T-helper 17 cell (primary cell): ENCODE measurements at places on chromosomes 2 and 18.

DNA sequence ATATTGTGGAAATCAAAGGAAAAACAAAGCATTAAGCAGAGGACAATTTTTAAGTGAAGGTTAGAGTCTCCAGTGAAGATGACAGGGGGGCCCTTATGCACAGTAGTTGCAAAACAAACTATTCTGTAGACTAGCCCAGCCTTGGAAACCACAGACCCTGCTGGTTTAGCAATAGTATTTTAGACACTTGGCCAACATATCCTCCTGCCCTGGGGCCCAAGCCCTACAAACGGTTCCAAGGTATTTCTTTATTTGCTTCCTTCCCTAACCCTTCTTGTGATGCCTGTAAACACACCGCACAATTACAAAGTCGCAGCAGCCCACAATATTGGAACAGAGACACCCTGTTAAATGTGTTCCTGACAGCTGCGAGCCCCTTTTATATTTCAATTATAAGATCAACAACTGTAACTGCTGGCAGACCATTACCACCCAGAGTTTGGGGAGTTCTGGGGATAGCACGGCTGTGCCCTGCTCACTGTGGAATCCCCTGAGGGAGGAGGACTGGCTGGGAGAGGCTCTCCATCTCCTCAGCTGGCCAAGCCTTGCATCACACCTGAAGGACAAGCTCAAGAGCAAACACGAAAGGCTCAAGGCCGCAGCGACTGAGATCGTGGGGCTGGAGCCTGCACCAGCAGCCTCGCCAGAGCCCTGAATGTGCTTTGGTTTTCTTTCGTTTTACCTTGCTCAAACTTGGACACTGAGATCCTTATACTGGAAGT, 282.2 kb upstream of the ATP5MC3 start:
- no peaks in the 10 kb centered on the region for H3K4me1 ChIP-seq
- no peak overlapping the region for H3K27ac ChIP-seq
- H3K4me3 ChIP-seq = no peak overlapping the region

GRCh38 chr2:38740851-38741731, 10.1 kb downstream of the SRSF7 start:
- H3K4me3 ChIP-seq = peak overlapping the region; percentile 55
- peak overlapping the region; percentile 98 for H3K27ac ChIP-seq
- H3K27me3 ChIP-seq = no peaks in the 10 kb centered on the region
- peaks cover 26% of the 10 kb centered on the region for H3K4me1 ChIP-seq
- DNase-seq = no peak

GRCh38 chr2:241413929-241414580, 58.0 kb downstream of the FARP2 start:
- no peak overlapping the region for H3K4me3 ChIP-seq
- no peak for DNase-seq
- H3K4me1 ChIP-seq = peaks cover 6% of the 10 kb centered on the region

GRCh38 chr18:54238173-54238936, 13.9 kb upstream of the MBD2 start:
- H3K27ac ChIP-seq = peak overlapping the region; percentile 32
- no peaks in the 10 kb centered on the region for H3K4me1 ChIP-seq
- peaks cover 12% of the 10 kb centered on the region for H3K27me3 ChIP-seq
- DNase-seq = no peak
- peaks cover 4% of the 10 kb centered on the region for H3K36me3 ChIP-seq
- no peak overlapping the region for H3K4me3 ChIP-seq

GRCh38 chr2:120694034-120694433, 41.6 kb upstream of the GLI2 start:
- no peak overlapping the region for H3K4me3 ChIP-seq
- no peak for DNase-seq

GRCh38 chr2:32043561-32043960, 4.0 kb upstream of the DPY30 start:
- no peak overlapping the region for H3K27ac ChIP-seq
- peaks cover 8% of the 10 kb centered on the region for H3K4me1 ChIP-seq
- H3K36me3 ChIP-seq = no peaks in the 10 kb centered on the region
- H3K27me3 ChIP-seq = no peaks in the 10 kb centered on the region
- no peak overlapping the region for H3K4me3 ChIP-seq

DNA sequence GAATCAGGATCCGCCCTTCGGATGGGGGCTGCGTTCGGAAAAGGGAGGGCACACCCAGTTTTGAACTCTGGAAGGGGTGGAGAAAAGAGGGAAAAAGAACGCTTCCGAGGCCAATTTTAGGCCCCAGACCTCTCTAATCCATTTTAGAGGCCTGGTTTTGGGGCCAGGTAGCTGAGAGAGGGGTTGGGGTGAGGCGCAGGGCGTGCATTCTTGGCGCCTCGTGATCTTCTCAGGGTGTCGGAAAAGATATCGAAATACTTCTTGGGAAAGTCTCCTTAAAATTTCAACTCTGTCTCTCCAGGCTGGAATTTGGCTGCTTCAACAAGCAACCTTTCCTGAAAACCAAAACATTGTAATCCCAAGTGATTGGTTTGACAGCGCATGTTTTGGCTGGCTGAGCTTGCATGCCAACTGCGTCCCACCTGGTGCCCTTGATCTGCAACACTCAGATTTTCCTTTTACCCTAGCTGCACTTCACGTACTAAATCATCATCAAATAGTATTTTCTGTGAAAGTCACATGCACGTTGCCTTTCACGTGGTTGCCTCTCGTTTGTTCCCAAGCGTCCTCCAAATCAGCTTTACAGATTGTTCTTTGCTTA, 864 bp upstream of the XPO1 start:
- H3K27ac ChIP-seq = peak overlapping the region; percentile 99
- H3K4me3 ChIP-seq = peak overlapping the region; percentile 98
- peaks cover 7% of the 10 kb centered on the region for H3K36me3 ChIP-seq
- H3K27me3 ChIP-seq = no peaks in the 10 kb centered on the region
- DNase-seq = peak; percentile 27

GRCh38 chr2:17441055-17441771, 77.0 kb downstream of the RAD51AP2 start:
- no peak overlapping the region for H3K27ac ChIP-seq
- no peak for DNase-seq
- no peaks in the 10 kb centered on the region for H3K36me3 ChIP-seq
- no peaks in the 10 kb centered on the region for H3K4me1 ChIP-seq
- H3K4me3 ChIP-seq = no peak overlapping the region
- no peaks in the 10 kb centered on the region for H3K27me3 ChIP-seq

GRCh38 chr18:64118406-64118805, 30.5 kb downstream of the LINC00305 start:
- no peaks in the 10 kb centered on the region for H3K27me3 ChIP-seq
- H3K4me3 ChIP-seq = no peak overlapping the region
- H3K4me1 ChIP-seq = no peaks in the 10 kb centered on the region
- no peak for DNase-seq

GRCh38 chr2:170690640-170691039, 24.5 kb upstream of the SP5 start:
- peaks cover 25% of the 10 kb centered on the region for H3K27me3 ChIP-seq
- H3K27ac ChIP-seq = no peak overlapping the region
- no peak overlapping the region for H3K4me3 ChIP-seq
- no peaks in the 10 kb centered on the region for H3K4me1 ChIP-seq

DNA sequence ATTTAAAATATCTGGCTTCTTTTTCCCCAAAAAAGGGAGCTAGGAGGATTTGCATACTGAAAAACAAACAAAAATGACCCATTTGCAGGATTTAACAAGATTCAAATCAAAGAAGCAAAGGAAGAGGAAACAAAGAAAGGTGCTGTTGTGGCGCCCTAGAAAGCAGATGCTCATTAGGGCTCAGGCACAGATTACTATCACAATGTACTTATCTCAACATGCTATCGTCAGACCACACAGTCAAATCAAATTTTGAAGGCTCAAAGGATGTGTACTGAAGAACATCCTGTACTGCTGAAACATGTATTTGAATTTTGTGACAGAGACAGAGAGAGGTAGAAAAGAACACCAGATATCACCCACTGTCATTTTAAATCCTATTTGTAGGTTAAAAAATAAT, 10.9 kb downstream of the RBMS1 start:
- peak overlapping the region; percentile 96 for H3K27ac ChIP-seq
- H3K36me3 ChIP-seq = no peaks in the 10 kb centered on the region
- no peaks in the 10 kb centered on the region for H3K27me3 ChIP-seq
- peak overlapping the region; percentile 75 for H3K4me3 ChIP-seq

DNA sequence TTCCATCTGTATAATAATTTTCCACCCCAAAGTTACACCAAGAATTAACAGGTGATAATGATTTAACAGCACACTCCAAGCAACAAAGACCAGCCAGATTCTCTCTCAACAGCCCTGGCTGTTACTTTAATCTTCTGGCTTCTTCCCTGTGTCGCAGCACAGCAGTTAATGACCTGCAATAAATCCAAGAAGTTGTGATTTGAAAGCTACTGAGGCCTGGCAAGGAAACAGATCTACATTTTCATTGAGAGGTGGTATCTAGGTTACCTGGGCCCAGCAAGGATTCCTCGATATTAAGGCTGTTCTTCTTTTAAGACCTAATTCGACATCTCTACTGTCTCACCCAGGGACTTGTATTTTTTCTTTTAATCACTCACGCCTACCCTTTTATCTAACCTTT, 433.8 kb downstream of the NBAS start:
- H3K36me3 ChIP-seq = no peaks in the 10 kb centered on the region
- H3K4me3 ChIP-seq = no peak overlapping the region
- H3K27ac ChIP-seq = no peak overlapping the region
- H3K4me1 ChIP-seq = no peaks in the 10 kb centered on the region
- no peaks in the 10 kb centered on the region for H3K27me3 ChIP-seq

- peaks cover 23% of the 10 kb centered on the region for H3K4me1 ChIP-seq
- DNase-seq = no peak
- peak overlapping the region; percentile 49 for H3K4me3 ChIP-seq
Observed at GRCh38 chr2:230203110-230203676, 16.6 kb downstream of the SP110 start.

GRCh38 chr2:177738461-177739235, 333.9 kb downstream of the PDE11A start:
- no peaks in the 10 kb centered on the region for H3K4me1 ChIP-seq
- H3K4me3 ChIP-seq = no peak overlapping the region
- H3K36me3 ChIP-seq = no peaks in the 10 kb centered on the region
- no peak overlapping the region for H3K27ac ChIP-seq
- DNase-seq = no peak

- peaks cover 35% of the 10 kb centered on the region for H3K27me3 ChIP-seq
- peaks cover 4% of the 10 kb centered on the region for H3K4me1 ChIP-seq
- H3K36me3 ChIP-seq = peaks cover 3% of the 10 kb centered on the region
- H3K27ac ChIP-seq = no peak overlapping the region
- H3K4me3 ChIP-seq = no peak overlapping the region
Observed at GRCh38 chr2:196426122-196426521, 213.4 kb upstream of the CCDC150 start.

DNA sequence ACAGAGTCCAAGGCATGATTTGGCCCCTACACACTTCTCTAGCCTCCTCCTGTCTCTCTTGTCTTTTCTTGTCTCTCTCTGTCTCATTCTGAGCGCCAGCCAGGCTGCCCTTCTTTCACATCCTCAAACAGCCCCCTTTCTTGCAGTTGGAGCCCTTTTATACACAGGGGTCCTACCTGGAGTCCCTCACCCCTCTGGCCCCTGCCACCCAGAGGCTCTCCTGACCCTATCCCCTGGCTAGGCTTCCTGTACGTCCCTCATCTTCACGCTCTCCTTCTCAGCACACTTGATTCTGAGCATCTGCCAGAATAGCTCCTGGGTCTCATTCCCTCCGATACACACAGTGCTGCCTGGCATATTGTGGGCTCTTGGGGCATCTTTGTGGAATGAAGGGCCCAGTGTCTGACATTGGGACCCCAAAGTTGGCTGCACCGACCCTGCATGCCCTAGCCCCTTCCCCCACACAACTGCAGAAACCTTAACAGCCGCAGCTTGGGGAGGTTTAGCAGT, 261.9 kb downstream of the DYSF start:
- no peak overlapping the region for H3K27ac ChIP-seq
- H3K4me1 ChIP-seq = no peaks in the 10 kb centered on the region
- DNase-seq = no peak
- no peak overlapping the region for H3K4me3 ChIP-seq
- peaks cover 2% of the 10 kb centered on the region for H3K36me3 ChIP-seq

DNA sequence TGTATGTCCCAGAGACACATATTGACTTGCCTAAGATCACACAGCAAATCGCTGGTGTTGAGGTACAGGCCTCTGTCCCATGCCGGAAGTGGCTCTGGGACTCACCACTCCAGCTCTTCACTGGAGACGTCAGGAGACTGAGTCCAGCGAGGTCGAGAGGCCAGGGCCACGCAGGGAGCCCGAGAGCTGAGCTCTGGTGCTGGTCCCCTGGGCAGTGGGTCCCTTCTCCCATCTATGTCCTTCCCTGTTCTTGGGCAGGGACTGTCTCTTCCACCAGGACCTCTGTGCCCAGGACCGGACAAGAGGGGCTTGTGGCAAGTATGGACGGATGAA, 62.4 kb upstream of the TWIST2 start:
- H3K4me3 ChIP-seq = no peak overlapping the region
- H3K27me3 ChIP-seq = peaks cover 61% of the 10 kb centered on the region

- peaks cover 4% of the 10 kb centered on the region for H3K36me3 ChIP-seq
- no peak overlapping the region for H3K27ac ChIP-seq
- DNase-seq = no peak
- H3K27me3 ChIP-seq = peaks cover 68% of the 10 kb centered on the region
- H3K4me1 ChIP-seq = peaks cover 2% of the 10 kb centered on the region
Observed at GRCh38 chr2:173419506-173419905, 64.8 kb downstream of the CDCA7 start.

GRCh38 chr2:172431463-172431862, 4.1 kb downstream of the ITGA6 start:
- DNase-seq = no peak
- H3K27me3 ChIP-seq = no peaks in the 10 kb centered on the region
- H3K27ac ChIP-seq = peak overlapping the region; percentile 85
- peaks cover 67% of the 10 kb centered on the region for H3K4me1 ChIP-seq
- H3K36me3 ChIP-seq = peaks cover 2% of the 10 kb centered on the region
- no peak overlapping the region for H3K4me3 ChIP-seq

GRCh38 chr2:231680992-231681852, 27.1 kb upstream of the PTMA start:
- peaks cover 11% of the 10 kb centered on the region for H3K36me3 ChIP-seq
- no peak for DNase-seq
- H3K4me1 ChIP-seq = peaks cover 7% of the 10 kb centered on the region

GRCh38 chr2:231460073-231460835, 4.0 kb downstream of the NCL start:
- no peak for DNase-seq
- peak overlapping the region; percentile 96 for H3K27ac ChIP-seq
- no peaks in the 10 kb centered on the region for H3K27me3 ChIP-seq
